ENCODE measurements at places on chromosomes 6 and 20.

- DNase-seq, result no peak
These were observed 29.9 kb downstream of the EZR start for GRCh38 chr6:158789115-158789917.

DNA sequence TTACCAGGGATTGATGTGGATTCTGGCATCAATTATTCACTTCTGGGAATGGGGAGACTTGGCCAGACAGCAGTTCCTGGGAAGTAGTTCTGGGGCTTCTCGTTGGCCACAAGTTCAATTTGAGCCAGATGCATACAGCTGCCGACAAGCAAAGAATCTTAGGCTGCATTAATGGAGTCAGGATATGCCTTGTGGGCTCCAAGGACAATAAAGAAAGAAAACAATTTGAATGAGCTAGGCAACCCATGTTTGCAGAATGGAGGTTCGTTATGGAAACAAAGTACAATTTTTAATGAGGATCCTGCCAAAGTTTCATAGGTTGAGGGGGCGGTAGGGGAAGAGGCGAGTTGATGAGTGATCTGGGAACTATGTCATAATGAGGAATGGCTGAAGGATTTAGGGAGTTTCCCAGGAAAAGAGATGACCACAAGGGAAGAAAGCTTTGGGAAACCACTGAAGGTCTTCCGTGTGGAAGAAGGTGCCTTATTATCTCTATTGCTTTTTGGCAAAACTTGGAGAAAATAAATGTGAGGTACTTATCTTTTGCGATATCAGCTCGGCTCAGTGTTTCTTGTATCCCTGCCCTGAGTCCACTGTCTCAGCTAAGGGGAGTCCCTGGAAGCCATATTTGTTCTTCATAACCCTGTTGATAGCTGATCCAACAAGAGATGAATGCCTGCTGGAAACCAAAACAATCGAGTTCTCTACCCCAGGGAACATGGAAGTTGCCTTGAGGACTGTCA lies 181.0 kb upstream of the ZNF217 start:
- no peak for DNase-seq

DNA sequence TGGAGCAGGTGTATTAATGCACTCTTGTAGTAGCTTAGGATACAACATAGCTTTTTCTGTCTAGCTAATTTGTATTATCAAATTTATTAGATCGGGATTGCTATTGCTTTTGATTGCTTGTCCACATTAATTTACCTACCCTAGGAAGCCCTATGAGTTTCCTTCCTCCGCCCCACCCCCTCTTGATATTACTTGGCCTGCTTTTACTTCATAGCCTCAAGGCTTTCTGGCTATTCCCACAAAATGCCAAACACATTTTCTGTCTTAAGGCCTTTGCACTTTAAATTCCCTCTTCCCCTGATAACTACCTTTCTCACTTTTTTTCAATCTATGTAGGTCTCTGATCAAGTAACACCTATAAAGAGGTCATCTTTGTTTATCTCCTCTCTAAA lies 99.1 kb upstream of the PRSS16 start:
- no peak for DNase-seq

DNA sequence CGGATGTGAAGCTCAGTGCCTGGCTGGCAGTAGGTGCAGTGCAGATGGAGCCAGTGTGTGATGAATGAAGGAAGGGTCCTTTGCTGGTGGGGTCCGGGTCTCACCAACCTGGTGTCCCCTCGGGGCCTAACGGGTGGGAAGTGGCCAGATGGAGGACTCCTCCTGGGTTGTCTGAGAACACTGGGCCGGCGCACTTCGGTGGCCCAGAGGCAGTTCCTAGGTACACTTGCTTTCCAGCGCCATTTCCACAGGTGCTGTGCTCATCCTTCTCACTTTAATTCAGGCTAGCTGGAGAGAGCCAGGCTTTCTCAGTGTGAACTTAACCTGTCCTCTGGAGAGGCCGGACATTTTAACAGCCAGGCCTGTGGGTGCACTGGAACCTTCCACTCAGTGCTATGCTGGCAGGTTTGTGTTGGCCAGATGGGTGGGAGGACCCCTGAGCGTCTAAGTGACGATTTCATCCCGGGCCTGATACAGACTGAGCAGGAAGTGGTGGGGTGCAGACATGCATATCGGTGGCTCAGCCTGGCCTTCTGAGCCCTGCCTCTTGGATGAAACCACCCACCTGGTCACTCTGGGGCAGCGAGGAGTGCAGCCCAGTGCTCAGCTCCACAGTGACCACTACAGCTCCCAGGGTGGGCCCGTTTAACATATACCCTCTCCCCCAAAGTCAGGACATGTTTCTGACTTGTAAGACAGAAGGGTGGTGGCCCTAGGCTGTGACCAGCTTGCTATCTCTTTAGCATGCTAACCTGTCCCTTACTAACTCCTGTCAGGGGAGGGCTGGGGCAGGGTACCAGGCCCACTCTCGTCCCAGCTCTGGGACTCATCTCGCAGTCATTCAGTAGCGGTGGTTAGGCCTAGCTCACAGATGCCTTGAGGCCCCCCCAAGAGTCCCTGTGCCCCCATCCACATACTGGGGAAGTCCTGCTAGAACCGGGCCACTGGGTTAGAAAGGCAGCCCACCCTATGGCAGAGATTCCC lies 8.2 kb upstream of the PYGB start:
- DNase-seq, result no peak

DNA sequence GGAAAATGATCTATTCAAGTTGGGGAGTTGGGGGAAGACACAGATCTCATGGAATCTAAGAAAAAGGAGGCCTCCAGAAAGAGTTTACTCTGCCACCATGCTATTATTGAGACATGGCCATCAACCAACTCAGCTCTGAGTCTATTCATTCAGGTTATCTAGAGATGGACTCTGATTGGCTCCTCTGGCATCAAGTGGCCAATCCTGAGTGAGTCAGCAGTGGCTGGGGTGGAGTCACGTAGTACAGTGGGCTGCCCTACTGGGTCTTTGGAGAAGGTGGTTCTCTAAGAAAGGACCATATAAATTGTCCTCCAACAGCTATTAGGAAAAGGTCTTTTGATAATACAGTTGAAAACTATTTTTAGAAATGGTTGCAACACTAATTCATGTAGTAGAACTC lies 42.1 kb downstream of the LYRM2 start:
- DNase-seq, result no peak

Measured in NCI-H2227 treated with DMSO at 0.1 percent for 48 hours (cell line).